ENCODE measurements at places on chromosomes 12 and 14.

GRCh38 chr12:1692226-1692625 lies 1.4 kb downstream of the ADIPOR2 start:
- no peak for DNase-seq

- no peak for DNase-seq
These were observed 28.7 kb upstream of the FOS start for GRCh38 chr14:75249958-75250336.

- DNase-seq: no peak
These were observed 120.7 kb upstream of the MYL2 start for GRCh38 chr12:111041091-111041490.

GRCh38 chr14:69037790-69038454 lies 58.8 kb upstream of the ACTN1 start:
- no peak for DNase-seq

GRCh38 chr14:36059531-36059930 lies 117.0 kb downstream of the PTCSC3 start:
- DNase-seq: no peak

- no peak for DNase-seq
These were observed 197.8 kb downstream of the PPM1H start for GRCh38 chr12:62737188-62737587.

DNA sequence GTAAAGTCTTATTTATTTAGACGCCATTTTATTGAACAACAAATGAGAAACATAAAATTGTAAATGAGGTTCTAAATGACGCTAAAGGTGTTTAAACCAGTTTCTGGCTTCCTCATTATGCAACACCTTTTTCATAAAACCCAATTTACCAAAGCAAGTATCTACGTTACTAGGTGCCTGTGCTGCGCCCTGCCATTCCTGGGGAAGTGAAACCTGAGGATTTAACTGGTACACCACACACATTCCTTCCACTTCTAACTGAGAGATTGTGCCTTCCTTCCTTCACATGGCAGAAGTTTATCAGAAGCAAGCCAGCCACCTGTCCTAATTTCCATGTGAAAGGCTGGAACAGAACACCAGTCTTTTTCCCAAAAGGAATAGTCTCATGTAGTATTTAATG lies 40.3 kb upstream of the GCH1 start:
- no peak for DNase-seq

GRCh38 chr12:8734873-8735381 lies 37.1 kb downstream of the RIMKLB start:
- DNase-seq: no peak

- no peak for DNase-seq
These were observed 2.6 kb upstream of the PRKAB1 start for GRCh38 chr12:119665164-119665929.

DNA sequence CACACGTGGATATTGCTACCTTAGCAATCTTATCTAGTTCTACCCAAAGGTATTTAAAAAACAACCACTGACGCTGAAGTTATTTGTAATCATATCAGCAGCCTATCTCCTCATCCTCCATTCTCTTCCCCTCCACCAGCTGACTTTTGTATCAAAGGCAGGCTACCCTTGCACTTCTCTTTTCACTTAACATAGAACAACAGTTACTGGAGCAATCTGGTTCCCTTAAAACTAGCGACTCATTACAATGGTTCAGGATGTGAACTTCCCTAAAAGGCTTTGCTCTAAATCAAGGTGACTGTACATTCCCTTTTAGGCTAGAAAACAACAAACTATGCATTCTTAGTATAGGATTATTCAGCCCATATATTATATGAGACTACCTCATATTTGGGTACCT lies 404.7 kb downstream of the APAF1 start:
- DNase-seq: no peak

DNA sequence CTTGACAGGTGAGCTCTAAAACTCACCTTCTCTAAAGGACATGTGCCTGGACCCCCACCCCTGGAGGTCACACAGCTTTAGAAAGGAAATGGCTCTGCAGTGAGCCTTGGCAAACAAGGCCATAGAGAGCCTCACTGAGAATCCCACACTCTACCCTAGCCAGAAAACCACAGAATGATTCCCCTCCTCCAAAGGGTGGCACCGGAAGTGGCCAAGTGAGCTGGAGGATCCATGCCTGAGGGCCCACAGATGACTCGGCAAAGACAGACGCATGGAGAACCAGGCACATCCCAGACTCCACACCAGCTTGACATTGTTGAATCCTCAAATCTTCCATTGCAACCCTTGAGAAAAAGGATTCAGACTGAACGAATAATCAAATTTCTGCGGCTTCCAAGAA lies 54.2 kb upstream of the PTHLH start:
- DNase-seq: no peak

- DNase-seq: no peak
These were observed 610 bp downstream of the VSIG10 start for GRCh38 chr12:118103201-118103600.

- no peak for DNase-seq
These were observed 228.9 kb upstream of the EGLN3 start for GRCh38 chr14:34179727-34180126.

GRCh38 chr12:116448165-116448739 lies 110.9 kb upstream of the MAP1LC3B2 start:
- DNase-seq: no peak

DNA sequence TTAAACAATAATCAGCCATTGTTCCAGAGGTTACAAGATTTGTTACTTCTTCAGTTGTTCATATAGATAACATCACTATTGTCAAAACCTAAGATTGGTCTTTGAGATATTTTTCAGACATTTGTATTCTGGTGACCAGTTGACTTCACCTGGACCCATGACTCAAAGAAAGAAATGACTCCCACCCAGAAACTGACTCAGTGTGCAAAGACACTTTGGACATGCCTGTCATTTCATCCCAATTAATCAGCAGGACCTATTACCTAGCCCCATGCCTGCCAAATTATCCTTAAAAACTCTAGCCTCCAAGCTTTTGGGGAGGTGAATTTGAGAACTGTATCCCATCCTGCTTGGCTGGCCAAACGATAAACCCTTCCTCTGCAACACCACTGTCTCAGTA lies 27.7 kb upstream of the TSPAN11 start:
- no peak for DNase-seq

GRCh38 chr14:100453930-100454329 lies 130.8 kb downstream of the SLC25A47 start:
- DNase-seq: no peak

GRCh38 chr12:104219361-104219892 lies 3.8 kb downstream of the TXNRD1 start:
- DNase-seq: no peak

- no peak for DNase-seq
These were observed 44.4 kb downstream of the IGF1 start for GRCh38 chr12:102435827-102436436.

DNA sequence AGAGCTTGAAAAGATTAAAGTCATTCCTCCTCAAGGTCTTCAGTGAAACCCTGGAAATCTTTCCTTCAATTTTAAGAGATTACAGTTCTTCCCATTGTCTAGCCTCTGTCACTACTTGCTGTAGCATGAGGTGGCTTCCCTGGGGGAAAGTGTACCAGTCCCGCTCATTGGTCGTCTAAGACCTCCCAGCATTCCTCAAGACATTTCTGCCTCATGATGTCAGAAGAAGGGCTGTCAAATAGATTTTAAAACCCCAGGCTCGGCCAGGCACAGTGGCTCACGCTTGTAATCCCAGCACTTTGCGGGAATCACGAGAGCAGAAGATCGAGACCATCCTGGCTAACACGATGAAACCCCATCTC lies 46.7 kb downstream of the SMUG1 start:
- DNase-seq: no peak

DNA sequence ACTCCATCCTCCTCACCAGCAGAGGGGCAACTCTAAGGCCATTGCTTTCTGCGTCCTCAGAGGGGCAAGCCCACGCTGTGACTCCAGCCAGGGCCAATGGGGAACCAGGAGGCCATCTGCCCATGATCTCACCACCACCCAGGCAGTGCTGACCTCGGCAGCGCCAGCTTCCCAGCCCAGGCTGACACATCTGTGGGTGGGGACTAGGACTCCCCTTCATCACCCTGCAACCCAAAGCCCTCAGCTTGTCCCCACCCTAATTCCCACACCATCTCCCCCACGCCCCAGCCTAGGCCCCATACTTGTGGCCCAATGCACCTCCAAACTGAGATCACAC lies 58.6 kb downstream of the VWF start:
- DNase-seq: no peak

DNA sequence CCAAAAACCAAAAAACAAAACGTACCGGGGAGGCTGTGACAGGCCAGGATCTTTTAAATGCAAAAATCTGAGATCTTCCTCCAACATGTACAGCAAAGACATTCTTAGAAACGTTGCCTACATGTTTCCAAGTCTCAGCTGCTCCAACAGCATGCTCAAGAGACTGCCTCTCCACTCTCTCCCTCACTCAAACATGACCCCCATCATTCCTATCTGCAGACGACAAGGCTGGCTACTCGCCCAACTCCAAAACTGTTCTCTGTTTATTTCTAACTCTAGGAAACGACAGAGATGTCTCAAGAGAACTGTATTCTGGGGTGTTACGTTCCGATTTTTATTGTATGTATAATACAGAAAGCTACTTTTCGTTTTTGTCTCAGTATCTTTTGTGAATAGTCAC lies 57.5 kb upstream of the TMCC3 start:
- no peak for DNase-seq

DNA sequence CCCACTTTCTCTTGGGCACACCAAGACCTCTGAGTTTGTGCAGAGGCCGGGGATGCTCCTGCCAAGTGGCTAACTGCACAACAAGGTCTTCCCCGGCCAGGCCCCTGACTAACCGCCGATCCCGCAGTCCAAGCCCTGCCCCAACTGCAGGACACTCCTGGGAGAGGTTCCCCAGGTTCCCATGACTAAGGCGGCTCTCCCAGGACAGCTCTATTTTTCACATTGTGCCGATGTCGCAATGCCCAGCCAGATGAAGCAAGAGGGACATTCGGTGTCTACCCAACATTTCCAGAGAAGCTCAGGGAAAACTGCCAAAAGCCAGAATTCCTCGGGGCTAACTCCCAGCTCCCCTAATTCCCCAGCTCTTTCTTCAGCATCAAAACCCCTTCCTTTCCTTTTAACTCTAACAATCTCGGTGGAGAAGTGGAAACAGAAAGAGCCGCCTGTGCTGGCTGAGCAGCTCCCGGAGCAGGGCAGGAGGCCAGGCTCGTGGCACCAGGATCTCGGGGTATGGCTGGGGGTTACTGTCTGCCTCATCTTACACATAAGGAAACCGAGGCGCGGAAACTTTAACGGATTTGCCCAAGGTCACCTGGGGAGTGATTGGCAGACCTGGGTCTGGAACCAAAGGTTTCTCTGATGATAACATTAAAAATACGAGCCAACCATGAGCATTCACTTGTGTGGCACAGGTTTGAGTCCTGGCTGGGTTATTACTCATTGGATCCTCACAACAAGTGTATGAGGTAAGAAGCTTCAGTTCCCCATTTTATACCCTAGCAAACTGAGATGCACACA lies 318.2 kb downstream of the BCL11B start:
- DNase-seq: no peak

DNA sequence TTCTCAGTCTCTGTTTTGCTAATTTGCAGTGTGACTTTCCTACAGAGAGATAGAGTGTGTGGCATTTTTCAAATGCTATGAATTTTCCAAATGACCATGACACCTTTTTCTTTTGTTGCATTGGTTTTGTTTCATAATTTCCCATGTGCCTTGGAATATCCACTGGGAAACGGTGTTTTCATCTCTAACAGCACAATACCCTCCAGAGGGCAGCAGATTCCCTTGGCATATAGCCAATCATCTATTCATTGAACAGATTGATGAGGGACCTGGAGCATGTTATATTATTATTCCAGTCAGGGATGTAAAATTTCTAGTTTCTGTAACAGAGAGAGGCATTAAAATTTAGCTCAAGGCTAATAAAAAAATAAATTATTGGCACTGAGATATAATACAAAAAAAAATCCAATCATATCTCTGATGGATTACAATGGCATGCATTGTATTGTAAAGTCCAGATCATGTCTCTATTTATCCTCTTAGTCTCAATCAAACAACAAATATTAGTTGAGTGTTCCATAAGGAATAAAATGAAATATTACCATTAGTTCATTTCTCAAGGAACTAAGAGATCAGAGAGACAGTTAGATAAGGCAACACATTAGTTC lies 29.6 kb upstream of the NTN4 start:
- DNase-seq: no peak

DNA sequence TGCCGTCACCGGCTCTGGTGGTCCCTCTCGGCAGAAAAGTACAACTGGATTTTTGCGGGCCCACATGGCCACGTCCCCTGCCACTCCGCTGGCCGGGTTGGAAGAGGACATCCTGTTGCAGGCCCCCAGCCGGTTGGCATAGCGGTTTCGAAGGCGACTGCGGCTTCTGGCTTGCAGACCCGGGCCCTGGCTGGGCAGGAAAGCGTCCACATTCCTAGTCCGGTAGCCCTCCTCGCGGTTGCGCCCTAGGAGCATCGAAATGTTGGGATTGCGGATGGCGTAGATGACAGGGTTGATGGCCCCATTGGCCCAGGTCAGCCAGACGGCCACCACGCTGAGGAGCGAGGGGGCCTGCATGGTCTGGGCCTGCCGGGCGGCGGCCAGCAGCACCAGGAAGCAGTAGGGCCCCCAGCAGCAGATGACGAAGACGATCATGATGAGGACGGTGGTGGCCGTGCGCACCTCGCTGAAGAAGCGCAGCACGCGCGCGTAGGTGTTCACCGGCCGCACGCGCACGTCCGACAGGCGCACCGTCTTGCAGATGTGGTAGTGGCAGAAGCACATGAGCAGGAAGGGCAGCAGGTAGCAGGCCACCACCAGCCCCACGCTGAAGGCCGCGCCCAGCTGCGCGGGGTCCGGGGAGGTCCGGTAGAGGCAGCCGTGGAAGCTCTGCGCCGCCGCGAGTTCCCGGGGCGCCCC lies 1.2 kb downstream of the GPR135 start:
- no peak for DNase-seq

DNA sequence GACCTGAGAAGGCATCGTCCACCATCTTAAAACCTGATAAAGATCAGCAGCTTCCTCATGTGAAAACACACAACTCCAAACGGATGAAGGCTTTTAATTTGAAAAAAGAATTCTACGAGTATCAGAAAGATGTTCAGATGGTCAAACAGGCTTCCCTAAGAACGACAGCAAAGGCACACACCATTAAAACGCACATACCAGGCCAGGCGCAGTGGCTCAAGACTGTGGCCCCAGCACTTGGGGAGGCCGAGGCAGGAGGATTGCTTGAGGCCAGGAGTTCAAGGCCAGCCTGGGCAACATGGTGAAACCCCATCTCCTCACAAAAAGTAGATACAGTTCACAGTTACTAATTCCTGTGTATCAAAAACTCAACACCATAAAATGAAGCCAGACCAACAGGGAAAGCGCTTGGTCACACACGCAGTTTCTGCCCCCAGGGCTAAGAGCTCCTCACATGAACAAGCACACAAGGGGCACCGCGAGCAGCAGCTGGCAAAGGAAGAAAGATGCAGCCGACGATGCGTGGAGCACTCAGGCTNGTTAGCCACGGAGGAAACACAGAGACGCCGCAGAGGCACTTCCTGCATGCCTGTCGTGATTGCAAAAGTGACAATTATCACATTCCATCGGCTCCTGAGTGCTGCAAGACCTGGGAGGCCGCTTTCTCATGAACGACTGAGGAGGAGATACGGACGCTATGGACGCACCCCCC lies 78.0 kb downstream of the NOC4L start:
- no peak for DNase-seq

- no peak for DNase-seq
These were observed 18.1 kb downstream of the CLEC2B start for GRCh38 chr12:9851050-9851449.
